ENCODE measurements at places on chromosomes 16 and 17.

- DNase-seq: no peak
Measured at GRCh38 chr17:42274812-42275526, 1.2 kb downstream of the STAT5B start.

DNA sequence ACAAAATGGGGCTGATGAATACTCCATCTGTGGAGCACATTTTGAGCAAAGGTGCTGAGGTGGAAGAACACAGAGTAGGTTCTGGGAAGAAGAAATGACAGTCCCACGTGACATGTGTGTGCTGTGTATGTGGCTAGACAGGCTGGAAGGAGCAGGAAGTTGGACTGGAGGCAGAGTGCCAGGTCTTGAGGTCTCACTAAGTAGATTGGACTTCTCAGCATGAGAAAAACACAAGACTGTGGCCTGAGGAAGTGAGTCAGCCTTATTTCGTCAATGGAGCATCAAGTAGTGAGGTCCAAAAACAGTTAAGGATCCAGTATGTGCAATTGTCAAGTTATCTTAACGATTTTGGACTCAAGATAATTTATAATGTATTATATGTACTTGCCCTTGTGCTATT, 736.5 kb downstream of the KCNJ2 start:
- DNase-seq: no peak

GRCh38 chr16:11585460-11586377, 1.0 kb downstream of the LITAF start:
- no peak for DNase-seq

GRCh38 chr16:27980076-27980775, 83.3 kb downstream of the GSG1L start:
- no peak for DNase-seq

- no peak for DNase-seq
Measured at GRCh38 chr16:52914428-52914827, 138.3 kb downstream of the CHD9NB start.

- peak; percentile 68 for DNase-seq
Measured at GRCh38 chr17:49003557-49004511, 6.6 kb downstream of the IGF2BP1 start.

DNA sequence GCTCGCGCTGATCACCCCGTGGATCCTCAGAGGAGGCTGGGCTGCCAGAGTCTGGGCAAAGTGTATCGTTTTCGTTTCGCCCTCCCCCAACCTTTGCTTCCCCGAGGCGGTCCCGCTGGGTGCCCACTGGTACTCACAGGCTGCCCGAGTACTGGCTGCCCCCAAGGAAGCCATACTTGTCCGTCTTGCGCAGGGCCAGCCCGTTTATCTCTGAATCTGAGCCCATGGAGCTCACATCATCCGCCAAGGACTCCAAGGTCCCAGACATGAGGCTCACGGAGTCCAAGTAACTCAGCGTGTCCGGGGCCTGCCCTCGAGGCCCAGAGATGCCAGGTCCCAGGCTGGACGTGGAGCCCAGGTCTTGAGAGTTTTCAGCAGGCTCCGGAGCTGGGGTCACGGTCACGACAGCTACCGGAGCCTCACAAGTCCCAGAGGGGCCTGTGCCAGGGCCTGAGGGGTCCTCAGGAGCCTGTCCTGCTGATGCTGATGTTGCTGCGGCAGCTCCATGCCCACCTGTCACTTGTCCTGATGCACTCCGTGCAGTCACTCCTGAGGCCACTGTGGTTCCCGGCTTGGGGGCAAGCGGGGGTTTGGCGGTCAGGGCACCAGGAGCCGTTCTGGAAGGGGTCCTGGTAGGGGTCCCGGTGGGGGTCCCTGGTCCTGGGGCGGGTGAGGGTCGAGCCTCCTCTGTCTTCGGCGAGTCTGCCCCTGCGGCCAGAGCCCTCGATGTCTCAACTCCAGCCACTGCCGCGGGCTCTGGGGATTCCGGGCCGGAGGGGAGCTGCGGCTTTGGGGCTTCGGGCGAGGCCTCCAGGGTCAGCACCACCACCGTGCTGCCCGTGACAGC, 980 bp downstream of the TBC1D10B start:
- DNase-seq: peak; percentile 56

- DNase-seq: no peak
Measured at GRCh38 chr17:77378318-77379064, 237.7 kb downstream of the SEC14L1 start.

DNA sequence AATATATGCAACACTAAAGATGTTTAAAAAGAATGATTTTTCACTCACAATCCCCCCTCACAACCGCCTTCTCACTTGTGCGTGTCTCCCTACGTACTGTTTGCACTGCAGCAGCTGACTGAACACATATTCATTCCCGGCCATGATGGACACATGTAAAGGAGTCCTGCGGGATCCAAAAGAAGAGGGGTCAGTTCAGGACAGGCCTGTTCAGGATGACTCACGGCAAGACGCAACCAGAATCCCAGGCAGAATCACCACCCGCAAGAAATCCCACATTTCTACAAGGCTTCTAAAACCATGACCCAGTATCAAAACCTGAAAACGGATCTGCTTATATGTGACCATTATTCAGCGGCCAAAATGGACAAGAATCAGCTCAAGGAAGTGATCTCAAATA, 52.3 kb downstream of the CYB5D2 start:
- DNase-seq: no peak

GRCh38 chr17:18254888-18255649, 3.5 kb downstream of the FLII start:
- no peak for DNase-seq

DNA sequence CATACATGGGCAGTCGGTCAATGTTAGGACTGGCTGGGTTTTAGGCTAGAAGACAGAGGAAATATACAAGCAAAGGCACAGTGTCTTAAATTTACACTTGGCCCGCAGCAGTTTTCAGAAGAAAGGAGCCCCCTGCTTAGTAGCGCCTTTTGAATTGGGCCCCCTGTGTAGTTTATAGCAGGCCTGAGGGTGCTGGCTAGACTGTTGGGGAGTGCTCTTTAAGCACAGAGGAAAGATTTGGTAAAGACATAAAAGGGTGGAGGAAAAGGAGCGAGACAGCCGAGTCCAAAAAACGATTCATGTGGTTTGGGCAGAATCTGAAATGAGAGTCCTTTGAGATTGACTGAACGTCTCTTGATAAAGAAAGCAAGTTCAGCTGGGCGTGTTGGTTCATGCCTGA, 10.6 kb downstream of the RMI2 start:
- no peak for DNase-seq

- no peak for DNase-seq
Measured at GRCh38 chr16:87166321-87166720, 150.9 kb downstream of the C16orf95 start.

GRCh38 chr17:34961093-34961911, at the start of the genes CCT6B and ZNF830:
Gene CCT6B, minus strand, starts transcription at chr17:34961460. Its CDS starts 67 bp downstream, at chr17:34961393.
Gene ZNF830, plus strand, starts transcription at chr17:34961540. Its CDS starts 27 bp downstream, at chr17:34961567.
- peak; percentile 87 for DNase-seq

DNA sequence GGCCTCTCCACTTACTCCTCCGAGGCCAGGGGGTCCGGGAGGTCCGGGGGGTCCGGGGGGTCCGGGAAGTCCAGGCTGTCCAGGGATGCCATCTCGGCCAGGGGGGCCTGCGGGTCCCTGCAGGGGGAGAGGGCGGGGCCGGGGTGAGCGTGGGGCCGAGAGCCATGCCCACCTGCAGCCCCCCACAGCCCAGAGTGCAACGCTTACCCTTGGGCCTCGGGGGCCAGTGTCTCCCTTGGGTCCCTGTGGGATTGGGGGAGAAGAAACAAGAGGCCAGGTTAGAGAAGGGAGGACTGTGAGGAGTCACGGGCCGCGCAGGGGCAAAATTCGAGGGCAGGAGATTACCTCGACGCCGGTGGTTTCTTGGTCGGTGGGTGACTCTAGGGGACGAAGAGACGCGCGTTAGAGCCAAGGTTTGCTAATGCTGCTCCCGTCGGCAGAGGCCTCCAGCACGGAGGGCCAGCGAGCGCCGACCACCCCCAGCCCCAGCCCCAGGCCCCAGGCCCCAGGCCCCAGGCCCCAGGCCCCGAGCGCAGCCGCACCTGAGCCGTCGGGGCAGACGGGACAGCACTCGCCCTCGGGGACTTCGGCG, 2.1 kb downstream of the COL1A1 start:
- no peak for DNase-seq

GRCh38 chr16:72858665-72859493, 189.0 kb downstream of the ZFHX3 start:
- DNase-seq: no peak

DNA sequence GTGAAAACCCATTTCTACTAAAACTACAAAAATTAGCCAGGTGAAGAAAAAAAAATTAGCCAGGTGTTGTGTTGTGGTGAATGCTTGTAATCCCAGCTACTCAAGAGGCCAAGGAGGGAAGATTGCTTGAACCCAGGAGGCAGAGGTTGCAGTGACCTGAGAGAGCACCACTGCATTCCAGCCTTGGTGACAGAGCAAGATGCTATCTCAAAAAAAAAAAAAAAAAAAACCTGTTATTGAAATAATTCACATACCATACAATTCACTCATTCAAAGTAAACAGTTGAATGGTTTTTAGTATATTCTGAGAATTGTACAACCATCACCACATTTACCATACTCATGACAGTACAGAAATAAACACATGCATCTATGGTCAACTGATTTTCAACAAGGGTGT, 31.0 kb downstream of the ZNRF1 start:
- DNase-seq: no peak

DNA sequence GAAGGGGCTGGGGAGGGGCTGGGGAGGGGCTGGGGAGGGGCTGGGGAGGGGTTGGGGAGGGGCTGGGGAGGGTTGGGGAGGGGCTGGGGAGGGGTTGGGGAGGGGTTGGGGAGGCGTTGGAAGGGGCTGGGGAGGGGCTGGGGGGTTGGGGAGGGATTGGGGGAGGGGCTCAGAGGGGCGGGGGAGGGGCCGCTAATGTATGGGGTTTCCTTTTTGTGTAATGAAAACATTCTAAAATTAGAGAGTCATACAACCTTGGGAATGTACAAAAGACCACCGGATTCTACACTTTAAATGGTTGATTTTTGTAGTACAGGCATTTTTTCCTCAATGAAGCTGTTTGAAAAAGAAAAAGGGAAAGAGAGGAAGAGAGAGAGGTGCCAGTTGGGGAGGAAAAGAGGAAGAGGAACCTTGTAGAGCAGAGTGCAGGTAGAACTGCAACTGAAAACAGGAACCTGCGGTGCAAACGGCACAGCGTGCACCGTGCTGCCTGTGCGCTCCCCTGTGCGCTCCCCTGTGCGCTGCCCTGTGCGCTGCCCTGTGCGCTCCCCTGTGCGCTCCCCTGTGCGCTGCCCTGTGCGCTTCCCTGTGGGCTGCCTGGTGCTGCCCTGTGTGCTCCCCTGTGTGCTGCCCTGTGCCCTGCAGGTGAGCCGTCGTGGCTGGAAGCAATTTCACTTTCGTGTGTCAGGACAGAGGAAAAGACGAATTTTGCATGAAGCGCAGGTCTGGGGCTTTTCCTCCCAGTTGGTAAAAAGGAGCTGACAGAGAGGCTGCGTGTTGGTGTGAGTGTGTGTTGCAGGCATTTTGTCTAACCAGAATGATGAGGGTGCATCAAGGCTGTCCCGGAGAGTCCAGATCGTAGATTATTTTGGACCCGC, 40.8 kb downstream of the METRNL start:
- no peak for DNase-seq

- DNase-seq: no peak
Measured at GRCh38 chr16:52597073-52597771, 50.3 kb upstream of the TOX3 start.
